Activated CD8-positive, alpha-beta memory T cell treated with anti-CD3 and anti-CD28 coated beads for 1 hour (primary cell): ENCODE measurements at places on chromosomes 3 and 15.

GRCh38 chr15:44082558-44083157 lies 112.4 kb downstream of the FRMD5 start:
- DNase-seq: no peak

- no peak for DNase-seq
Observed at GRCh38 chr3:54818486-54818885, 109.4 kb downstream of the LRTM1 start.

DNA sequence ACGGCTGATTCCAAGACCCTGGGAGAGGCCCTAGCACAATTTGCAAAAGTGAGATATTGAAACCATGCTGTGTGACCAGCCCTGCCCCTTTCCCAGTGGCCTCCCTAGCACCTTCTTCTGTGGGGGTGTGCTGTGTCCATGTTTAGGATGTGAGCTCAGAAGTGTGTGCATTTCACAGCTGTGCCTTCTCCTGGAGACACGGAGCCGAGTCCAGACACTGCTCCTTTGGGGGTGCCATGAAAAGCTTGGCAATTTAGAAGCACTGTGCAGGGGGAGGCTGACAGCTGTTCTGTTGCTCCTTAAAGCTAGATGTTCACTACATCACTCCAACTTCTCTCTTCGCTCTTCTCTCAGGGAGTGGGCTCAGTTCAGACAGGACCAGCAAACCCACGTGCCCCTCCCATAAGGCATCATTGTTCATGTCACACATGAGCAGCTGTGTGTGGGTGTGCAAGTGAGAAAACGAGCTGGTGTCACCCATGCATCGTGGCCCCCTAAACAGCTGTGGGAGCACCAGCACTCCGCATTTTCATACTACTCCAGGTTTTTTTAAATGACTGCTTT lies 492.6 kb downstream of the GABRG3 start:
- DNase-seq: no peak

GRCh38 chr3:30855400-30856292 lies 38.8 kb downstream of the GADL1 start:
- no peak for DNase-seq

- no peak for DNase-seq
Observed at GRCh38 chr15:67009576-67010569, 55.5 kb upstream of the SMAD3 start.

DNA sequence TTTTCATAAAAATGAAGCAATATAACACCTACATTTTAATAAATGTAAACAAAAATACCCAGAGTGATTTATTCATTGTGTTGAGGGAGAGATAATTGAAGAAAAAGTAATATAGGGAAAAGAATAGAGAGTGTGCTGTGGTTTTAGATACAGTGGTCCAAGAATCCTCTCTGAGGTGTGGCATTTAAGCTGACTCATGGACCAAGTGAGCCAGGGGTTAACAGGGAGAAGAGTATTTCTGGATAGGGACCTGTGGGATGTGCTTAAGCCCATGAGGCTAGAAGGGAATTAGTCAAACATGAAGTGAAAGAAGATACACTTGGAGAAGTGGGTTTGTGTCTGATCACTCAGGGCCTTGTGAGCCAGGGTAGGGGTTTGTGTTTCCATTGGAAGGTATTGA lies 680.7 kb upstream of the GRM7 start:
- no peak for DNase-seq

DNA sequence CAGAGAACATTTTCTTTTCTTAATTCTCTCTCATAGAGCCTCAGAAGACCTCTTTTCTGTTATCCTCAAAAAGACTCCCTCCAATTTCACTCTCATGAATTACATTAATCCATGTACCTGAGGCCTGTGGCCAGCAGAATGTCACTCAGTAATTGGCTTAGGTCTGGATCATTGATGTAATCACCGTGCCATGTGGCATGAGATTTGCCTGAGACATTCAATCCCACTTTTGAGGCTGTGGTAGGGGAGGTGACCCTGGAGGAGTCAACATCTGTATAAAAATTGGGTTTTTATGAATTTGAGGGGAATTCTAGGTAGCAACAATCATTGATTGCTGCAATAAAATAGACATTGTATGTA lies 295.3 kb downstream of the GBE1 start:
- DNase-seq: no peak

DNA sequence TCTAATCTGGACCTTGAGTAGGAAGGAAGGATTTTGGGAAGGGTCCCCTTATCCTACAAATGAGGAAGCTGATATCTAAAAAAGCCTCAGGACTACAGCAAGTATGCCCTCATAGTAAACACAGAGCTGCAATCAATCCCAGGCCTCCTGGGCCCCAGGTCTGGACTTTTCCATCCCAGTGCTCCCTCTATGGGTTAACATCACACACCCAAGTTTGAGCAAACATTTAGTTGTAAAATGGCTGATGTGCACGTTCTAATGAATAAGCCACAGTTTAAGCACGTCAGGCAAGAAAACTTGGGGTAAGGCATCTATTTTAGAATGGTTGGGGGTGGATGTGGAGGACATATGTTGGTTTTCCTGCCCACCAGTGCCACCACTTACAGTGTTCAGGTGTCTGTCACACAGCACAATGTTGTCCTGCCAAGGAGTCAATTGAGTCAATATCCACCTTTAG lies 44.3 kb upstream of the UBE2E1 start:
- DNase-seq: no peak

GRCh38 chr3:69900331-69900730 lies 99.2 kb upstream of the SAMMSON start:
- no peak for DNase-seq

DNA sequence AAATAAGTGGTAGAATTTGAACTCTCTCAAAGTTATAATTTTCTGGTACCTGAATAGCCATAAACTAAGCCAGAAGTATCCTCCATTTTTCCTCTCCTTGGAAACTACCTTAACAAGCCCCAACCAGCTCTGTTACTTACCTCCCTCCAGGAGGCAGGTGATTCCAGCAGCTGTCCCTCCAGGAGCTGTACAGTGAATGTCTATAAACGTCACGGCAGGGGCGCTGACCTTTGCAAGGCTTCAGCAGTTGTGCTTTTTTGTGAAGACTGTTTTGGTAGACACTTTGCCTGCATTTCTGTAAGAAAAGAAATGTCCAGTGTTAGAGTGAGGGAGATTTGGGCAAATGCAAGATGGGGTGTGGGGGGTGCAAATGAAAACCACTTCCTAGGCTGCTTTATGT lies 67.2 kb downstream of the LEO1 start:
- no peak for DNase-seq

- DNase-seq: no peak
Observed at GRCh38 chr3:156434921-156435320, 120.0 kb downstream of the SSR3 start.

DNA sequence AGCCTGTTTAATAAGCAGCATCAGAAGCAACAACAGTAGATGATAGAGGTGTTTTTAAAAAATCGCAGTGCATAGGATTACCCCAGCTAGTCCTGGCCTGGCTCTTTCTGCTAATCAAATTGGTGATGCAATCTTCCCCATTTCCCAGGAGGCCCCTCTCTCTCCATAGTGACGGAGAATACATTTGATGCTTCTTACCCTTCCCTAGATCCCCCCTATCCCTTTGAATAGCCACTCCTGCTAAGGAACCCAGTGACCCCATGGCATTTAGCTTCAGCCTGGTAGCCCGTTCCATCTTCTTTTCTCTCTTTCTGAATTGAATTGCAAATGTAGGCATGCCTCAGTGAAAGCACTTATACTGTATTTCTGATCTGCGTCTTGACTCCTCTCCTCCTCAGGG lies 223.6 kb upstream of the GAP43 start:
- DNase-seq: no peak

DNA sequence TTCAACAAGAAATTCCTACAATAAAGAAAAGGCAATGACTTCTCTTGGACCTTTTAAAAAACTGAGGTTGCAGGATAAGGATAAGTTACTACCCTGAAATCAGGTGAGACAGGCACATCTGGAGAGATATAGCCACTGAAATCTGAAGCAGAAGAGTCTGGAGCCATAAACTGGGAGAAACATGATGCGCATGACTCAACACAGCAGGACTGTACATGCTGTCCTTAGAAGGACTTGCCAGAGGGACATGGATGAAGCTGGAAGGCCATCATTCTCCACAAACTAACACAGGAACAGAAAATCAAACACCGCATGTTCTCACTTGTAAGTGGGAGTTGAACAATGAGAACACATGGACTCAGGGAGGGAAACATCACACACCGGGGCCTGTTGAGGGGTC lies 1020.2 kb downstream of the AGBL1 start:
- DNase-seq: no peak

GRCh38 chr3:12347301-12347700 lies 58.4 kb downstream of the PPARG start:
- no peak for DNase-seq

- DNase-seq: no peak
Observed at GRCh38 chr3:112610121-112610520, 30.8 kb downstream of the CCDC80 start.

DNA sequence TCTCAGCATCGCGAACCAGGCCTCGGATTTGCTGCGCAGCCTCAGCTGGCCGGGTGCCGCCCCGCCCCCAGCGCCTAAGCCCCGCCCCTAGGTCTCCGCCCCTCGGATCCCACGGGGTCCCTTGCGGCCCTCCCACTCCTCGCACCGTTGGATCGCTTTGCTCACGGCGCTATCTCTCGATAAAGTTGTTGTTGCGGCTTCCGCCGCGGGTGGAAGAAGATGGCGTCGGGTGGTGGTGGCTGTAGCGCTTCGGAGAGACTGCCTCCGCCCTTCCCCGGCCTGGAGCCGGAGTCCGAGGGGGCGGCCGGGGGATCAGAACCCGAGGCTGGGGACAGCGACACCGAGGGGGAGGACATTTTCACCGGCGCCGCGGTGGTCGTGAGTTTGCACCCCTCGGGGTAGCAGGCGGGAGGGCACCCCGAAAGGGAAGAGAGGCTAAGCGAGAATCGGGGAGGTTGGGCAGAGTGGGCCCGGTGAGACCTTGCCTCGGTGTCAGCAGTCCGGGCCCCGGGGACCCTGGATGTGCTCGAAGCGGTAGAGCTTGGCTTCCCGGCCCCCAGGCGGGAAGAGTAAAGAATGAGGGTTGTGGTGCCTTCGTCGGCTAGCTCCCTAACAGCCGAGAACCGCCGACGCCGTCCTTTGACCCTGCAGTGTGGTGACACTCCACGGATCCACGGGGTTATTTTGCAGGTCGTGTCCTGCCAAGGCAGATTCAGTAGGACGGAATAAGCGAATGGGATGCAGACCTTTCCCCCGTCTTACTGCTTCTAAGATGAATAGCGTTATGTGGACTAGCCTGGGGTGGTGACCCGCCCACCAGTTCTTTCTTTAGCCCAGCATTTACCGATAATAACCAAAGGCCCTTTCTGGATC lies at the start of gene SNX1:
TSS of gene SNX1 (plus strand) at position 188 of the 873 bp plus-strand sequence. CDS start at position 220, 32 bp downstream.
- DNase-seq: peak; percentile 97

DNA sequence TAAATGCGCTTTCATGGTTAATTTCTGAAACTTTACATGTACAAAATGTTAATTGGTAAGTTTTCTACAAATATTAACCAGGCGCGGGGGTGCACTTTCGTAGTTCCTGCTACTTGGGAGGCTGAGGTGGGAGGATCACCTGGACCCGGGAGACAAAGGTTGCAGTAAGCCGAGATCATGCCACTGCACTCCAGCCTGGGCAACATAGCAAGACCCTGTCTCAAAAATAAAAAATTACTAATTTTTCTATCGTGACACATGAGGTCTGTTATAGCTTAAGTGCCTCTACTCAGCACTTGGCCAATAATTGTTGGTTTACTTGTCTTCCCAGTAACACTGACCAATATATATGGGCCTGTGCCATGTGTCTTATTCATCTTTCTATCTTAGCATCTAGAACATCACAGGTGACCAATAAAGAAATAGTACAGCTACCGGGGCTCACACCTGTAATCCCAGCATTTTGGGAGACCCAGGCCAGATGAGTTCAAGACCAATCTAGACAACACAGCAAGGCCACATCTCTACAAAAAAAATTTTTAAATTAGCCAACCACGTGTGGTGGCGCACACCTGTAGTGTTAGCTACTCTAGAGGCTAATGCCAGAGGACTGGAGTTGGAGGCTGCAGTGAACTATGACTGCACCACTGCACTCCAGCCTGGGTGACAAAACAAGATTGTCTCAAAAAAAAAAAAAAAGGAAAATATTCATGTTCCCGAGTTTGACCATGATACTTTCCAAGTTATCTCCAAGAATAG lies 6.1 kb downstream of the MSL2 start:
- DNase-seq: no peak
